ENCODE measurements at places on chromosomes 16 and 17. TPM values are rescaled to one million over a fixed set of nuclear protein-coding genes. Genes with fewer than 3 reads are reported as not detected.

MPP2 gene
- total RNA-seq: 7.0 TPM

KRTAP4-12 gene
- total RNA-seq: not detected

WDR59 gene
- total RNA-seq: 72.5 TPM

KRTAP2-1 gene
- total RNA-seq: not detected

KRT20 gene
- total RNA-seq: 0.32 TPM

SOST gene
- total RNA-seq: not detected

TNFRSF13B gene
- total RNA-seq: 0.32 TPM

TP53TG3B gene
- not detected for total RNA-seq

MAPT gene
- 11.0 TPM for total RNA-seq

GP1BA gene
- total RNA-seq: not detected

ITGAX gene
- total RNA-seq: 16.1 TPM

MPG gene
- 48.8 TPM for total RNA-seq

KRT39 gene
- not detected for total RNA-seq
